ENCODE measurements at places on chromosomes 12 and 14.

- DNase-seq, result no peak
These were observed 141.6 kb upstream of the CPSF6 start for GRCh38 chr12:69097619-69098368.

DNA sequence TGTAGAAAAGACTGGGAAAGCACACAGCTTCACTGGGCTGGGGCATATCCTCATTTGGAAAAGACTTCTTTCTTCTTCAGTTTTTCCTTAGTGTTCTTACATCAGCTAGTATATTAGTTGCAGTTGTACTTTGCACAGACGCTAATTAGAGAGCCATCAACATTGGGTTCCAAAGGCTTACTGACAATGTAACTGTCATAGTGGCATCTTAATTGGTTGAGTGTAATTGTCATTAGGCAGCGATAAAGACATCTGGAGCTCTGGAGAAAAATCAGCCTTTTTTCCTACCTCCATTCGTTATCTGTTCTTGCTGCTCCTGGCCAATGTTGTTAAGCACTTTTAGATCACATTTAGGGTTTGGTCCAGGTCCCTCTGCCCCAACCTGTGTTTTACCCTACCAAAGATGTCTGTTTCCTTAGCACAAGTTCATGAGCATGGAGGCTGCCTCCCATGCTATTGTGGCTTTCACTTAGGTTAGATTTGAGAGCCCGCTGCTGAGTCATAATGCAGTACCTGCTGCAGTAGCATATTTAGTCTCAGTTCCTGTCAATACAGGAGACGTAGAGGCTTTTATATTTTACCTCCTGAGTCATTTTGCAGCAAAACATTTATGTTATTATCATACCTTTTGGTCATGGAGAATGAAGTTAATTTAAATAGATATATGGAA lies 49.2 kb downstream of the FBXW8 start:
- DNase-seq, result no peak

- DNase-seq, result no peak
These were observed 431.7 kb downstream of the NPAS3 start for GRCh38 chr14:33370426-33370825.

DNA sequence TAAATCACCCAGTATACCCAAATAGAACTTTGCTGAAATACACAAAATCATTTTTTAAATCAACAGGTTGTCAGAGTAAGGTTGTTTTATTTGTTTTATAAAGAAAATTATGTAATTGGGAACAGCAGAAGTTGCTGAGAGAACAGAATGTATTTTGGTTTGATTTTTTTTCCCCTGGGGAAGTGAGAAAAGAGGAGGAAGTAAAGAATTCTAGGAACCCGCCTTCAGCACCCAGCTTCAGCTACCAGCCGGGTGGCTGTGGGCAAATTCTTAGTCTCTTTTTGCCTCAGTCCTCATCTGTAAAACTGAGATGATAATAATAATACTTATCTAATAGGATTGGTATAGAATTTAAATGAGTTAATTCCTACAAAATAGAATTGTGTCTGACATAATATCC lies 119.4 kb downstream of the SRGAP1 start:
- DNase-seq, result no peak

DNA sequence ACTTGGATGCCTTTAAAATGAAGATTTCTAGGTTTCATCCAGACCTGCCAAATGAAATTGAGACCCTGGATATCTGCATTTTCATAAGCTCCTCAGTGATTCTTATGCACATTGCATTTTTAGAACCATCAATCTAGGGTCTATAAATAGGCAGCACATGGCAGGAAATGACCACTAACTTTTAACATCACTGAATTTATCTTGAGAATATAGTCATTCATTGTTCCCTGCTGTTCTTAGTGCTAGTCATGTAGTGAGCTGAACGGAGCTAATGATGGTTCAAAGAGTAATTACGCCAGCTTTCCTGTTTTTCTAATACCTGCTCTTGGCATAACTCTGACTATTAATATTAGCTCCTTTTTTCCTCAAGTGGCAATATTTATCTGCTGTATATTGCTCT lies 91.6 kb downstream of the TPH2 start:
- no peak for DNase-seq

- DNase-seq, result no peak
These were observed 75.9 kb downstream of the IFNG-AS1 start for GRCh38 chr12:68065163-68065562.

- DNase-seq, result no peak
These were observed 263.1 kb upstream of the CRY1 start for GRCh38 chr12:107356266-107356936.

DNA sequence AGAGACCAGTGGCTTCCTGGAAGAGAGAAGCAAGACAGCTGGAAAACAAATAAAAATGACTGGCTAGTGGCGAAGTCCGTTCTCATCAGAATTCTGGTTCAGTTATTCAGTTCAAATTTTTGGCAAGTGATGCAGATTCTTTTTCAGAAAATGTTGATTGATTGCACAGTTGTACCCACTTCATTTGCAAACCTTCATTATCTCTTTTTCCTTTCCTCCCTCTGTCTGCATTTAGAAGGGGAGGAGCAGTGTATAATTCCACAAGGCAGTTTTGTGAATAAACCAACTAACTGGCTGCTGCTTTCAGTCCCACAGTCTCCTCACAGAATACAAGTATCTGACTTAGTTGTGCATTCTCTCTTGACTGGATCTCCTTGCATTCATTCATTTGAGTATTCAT lies 417.5 kb downstream of the NPAS3 start:
- no peak for DNase-seq

DNA sequence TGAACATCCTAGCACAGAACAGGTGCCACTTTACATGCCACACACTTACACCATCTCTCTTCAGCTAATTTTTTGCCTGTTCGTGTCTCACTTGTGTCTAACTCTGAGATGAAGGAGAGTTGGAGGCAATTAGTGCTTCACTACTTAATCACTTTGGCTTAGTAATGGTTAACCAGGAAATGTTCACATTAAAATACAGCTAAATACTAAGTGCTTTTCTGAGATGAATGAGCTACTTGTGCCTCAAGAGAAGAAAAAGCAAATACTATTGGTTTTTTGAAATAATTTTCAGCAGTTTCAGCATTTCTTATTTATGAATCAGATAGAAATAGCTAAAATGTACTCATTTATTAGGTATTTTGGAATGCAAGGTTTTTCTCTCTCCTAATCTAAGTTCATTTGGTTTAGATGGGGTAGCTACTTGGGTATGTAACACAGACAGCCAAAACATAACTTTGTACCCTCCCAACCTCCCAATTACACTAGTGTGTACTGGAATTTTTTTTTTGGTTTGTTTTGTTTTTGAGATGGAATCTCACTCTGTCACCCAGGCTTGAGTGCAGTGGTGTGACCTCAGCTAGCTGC lies 1474.1 kb upstream of the SEL1L start:
- no peak for DNase-seq

DNA sequence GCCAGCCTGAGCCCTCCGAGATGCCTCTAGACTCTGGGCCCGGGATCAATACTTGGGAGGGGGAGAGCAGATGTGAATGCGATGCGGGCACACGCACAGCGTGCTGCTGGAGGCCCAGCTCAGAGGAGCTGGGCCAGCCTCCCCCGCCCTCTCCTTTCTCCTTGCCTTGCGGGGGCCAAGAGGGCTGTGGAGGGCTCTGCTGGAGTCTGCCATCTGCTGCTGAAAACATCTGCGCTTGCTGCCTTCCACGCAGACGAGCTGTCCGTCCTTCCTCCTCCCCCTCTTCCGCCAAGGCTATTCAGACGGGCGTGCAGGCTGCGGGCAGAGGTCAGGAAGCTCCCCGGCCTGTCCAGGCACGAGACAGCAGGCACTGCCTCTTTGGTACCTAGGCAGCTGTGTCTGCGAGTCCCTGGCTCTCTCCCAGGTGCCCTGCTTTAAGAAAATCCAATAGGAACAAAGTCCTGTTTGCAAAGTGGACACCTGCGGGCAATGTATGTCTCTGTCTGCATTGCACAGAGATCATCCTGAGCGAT lies 75.2 kb downstream of the SPRING1 start:
- DNase-seq, result no peak
